ENCODE measurements at places on chromosomes 16 and 17.
A peak's percentile ranks its signal among the peaks of the same experiment; 100 is the strongest.

DNA sequence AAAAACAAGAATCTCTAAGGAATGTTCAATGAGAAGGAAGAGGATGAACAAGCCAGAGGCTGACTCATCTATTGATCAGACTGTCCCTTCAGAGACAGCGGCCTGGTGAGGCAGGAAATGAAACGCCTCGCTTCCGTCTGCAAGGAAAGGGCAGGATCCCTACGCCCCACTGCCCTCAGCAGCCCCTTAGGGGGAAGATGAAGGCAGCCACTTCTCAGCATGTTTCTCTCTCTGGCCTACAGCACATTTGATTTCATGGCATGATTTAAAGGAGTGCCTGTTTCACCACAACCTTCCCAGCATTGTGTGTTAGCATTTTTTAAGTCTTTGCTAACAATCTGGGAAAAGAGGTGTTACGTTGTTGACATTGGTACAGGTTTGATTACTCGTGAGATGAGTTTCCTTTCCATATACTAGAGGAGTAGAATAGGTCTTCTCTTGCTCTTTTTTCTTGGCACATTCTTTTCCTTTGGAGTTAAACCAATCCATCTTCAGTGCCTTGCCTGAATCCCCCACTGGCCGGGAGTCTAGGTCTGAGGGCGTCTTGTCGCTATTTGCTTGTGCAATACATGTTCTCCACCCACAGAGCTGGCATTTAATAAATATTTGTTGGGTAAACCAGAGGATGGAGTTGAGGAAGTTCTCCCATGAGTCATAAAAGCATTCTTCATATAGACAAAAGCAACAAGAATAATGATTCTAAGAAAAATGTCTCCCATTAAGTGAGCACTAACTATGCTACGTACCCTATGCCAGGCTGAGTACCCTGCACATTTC, 47.4 kb downstream of the RBFOX3 start:
- DNase-seq = peak; percentile 14

DNA sequence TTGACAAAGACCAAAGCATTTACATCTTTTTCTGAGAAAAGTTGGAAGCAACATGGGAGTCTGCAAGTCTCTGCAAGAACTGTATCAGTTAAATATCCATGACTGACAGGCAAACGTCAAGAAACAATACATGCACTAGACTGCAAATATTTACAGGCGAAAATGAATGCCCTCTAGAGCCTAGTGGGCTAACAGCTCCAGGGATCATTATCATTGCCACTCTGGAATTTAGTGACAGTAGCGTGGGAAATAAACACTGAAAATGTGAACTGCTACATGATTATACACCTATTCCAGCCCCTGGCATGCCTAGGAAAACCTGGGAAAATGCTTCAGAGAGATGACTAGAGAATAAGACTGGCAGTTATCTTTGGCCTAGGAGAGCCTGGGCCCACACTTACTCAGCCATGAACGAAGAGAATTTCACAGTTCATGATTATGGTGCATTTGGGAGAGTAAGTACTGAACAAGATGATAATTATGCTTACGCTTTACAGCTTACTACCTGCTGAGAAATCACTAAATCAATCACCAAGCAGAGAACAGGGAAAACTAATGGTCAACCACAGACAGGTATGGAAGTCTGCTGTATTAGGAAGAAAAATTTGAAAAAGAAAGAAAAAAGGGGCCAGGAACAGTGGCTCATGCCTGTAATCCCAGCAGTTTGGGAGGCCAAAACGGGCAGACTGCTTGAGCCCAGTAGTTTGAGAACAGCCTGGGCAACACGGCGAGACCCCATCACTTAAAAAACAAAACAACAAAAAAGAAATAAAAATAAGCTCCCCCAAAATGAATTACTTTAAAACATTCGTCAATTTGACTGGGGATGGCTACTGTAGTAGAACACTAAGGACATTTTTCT, 66.6 kb upstream of the CLEC18B start:
- no peak for DNase-seq

GRCh38 chr17:59859444-59860025, 33.2 kb downstream of the TUBD1 start:
- DNase-seq = no peak

DNA sequence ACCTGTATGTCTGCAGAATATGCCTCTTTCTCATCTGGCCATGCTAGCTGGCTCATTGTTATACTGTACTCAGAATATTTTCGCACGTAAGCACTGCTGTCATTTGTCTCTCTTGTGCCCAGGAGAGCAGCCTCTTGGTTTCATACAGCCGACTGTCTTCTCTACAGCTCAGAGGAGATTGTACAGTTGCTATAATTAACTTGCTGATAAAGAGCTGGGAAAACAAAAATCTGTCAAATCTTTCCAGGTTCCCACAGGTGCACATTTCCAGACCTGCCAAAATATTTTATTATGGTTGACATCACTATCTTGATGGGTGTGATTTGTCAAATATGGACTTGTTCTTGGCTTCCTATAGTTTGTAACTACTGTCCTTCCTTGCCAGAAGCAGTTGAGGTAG, 122.7 kb downstream of the FTO start:
- DNase-seq = no peak

GRCh38 chr17:63537991-63538692, 12.1 kb upstream of the DCAF7 start:
- DNase-seq = no peak

GRCh38 chr16:15650019-15650697, at the start of gene NDE1:
Gene NDE1, plus strand, starts transcription at chr16:15650245. Its CDS starts 14,534 bp downstream, at chr16:15664779.
- peak; percentile 92 for DNase-seq

DNA sequence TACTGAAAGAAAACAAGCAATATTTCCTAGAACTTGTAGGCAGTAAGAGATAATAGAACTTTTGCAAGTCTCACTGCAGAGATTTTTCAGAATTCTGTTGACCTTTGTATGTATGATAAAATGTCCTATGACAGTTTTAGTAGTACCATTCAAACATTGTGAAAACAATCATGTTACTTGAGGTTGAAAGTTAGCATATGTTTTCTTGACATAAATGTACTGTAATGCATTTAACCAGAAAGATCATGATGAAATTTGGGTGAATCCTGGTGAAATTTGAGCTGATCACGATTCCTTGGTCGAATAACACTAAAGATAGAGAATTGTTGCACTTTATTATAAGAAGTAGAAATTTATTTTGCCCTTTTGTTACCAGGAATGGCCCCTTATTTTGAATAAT, 85.7 kb downstream of the TAOK1 start:
- DNase-seq = no peak

DNA sequence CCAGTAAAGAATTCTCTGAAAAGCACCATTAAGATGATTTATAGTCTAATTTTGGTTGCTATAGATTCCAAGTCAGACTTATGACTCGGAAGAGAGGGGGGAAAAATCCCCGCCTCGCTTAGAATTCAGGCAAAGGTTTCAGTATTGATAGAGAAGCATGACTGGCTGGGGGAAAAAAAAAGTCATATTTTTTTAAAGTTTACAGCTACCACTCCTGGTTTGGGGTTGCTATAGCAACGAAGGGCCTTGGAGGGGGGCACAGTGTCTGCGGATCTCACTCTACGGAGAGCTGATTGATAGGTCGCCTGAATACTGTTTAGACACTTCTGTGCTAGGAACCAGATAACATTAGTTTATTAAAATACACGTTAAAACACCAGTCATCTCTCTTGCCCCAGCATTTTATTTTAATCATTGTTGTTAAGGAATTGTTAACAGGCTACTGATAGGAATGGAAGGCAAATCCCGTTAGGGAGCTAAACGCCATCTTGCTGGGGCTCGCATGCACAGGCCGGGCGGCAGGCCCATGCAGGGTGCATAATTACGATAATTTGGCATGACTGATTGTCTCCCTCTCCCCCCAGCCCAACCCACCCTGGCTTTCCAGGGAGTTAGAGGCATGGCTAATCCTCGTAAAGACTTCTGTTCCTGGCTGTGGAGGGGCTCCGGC, 380.0 kb upstream of the XYLT1 start:
- DNase-seq = no peak

GRCh38 chr17:32610943-32611342, 124.2 kb downstream of the CDK5R1 start:
- DNase-seq = no peak

DNA sequence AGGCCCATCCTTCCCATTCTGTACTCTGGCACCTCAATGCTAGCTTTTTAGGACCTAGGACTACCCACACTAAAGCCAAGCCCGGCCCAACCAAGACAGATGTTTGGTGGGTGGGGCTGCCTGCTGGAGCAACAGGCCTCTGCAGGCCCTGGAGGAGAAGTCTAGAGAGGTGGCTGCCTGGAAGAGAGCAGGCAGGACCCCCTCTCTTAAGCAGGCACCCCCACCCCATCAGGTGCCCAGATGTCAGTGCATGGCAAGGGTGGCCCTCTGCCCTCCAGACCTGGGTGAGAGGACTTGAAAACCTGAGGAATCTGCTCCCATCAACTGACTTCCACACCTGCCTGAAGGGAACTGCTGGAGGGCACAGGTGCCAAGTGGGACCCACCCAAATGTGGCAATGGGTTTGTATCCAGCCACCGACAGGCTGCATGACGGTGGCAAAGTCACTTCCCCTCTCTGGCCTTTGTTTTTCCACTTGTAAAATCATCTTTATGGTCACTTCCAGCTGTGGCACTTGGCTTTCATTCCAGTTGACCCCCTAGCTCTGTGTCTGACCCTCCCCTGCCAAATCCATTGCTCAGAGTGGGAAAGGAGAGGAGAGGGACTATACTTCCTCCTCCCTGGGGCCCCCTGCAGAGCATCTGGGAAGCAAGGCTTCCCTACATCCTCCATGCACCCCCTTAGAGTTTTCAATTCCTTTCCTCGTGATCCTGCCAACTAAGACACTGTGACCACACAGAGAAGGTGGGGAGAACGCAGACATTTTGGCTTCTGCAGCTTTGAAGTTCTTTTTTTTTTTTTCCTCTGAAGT, 1.7 kb upstream of the STAT5A start:
- no peak for DNase-seq

DNA sequence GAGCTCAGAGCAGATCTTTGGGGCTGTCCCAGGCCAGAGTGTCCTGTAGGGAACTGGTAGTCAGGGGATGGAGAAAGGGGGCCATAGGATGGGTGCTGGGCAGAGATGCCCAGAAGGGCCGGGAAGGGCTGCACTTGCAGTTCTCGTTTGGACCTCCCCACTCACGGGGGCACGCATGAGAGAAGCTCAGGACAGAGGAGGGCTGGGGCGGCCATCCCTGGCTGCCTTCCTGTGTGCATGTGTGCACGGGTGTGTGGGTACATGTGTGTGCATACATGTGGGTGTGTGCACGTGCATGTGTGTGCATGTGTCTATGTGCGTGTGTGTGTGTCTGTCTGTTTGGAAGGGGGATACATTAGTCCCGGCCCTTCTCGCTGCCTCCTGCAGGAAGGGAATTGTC, 73.3 kb downstream of the COG7 start:
- no peak for DNase-seq

GRCh38 chr17:50059759-50060273, 3.9 kb downstream of the ITGA3 start:
- DNase-seq = no peak

DNA sequence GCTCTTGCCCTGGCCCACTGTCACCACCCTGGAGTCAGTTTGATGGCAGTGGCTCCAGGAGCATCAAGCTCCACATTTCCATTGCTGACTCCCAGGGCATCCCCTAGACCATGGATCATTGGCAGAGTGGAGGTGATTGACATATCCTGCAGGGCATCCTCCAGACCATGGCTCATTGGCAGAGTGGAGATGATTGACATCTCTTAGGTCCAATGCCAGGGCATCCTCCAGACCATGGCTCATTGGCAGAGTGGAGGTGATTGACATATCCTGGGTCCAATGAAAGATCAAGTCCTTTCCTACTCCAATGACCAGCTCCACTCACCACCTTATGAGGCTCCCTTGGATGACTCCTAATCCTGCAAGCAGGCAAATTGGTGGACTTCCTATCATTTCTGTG, 174.3 kb upstream of the NLRP1 start:
- DNase-seq = no peak

GRCh38 chr17:80774146-80774545, 217.5 kb upstream of the CHMP6 start:
- no peak for DNase-seq

GRCh38 chr16:4198816-4199215, 43.1 kb downstream of the SRL start:
- DNase-seq = no peak

GRCh38 chr17:59757470-59757869, 50.0 kb downstream of the VMP1 start:
- no peak for DNase-seq

Data from HTR-8/SVneo (cell line).